ENCODE measurements at places on chromosomes 16 and 17. TPM values are rescaled to one million over a fixed set of nuclear protein-coding genes. Genes with fewer than 3 reads are reported as not detected.

The COASY gene
- 83.5 TPM for total RNA-seq

The SLC5A11 gene
- total RNA-seq, result 0.41 TPM

The ACSM5 gene
- not detected for total RNA-seq

The BCL6B gene
- 0.39 TPM for total RNA-seq

The TBX2 gene
- not detected for total RNA-seq

The C17orf78 gene
- total RNA-seq, result not detected

The PSMC3IP gene
- total RNA-seq, result 18.9 TPM

The ZG16 gene
- not detected for total RNA-seq

The TMEM235 gene
- not detected for total RNA-seq

The PRSS36 gene
- total RNA-seq, result 1.3 TPM

The LHX1 gene
- total RNA-seq, result not detected

The CACNG4 gene
- total RNA-seq, result not detected

The SLC35B1 gene
- 84.5 TPM for total RNA-seq

The CSF3 gene
- total RNA-seq, result not detected

The CLDN7 gene
- 0.39 TPM for total RNA-seq

The ERBB2 gene
- 4.4 TPM for total RNA-seq

The RAI1 gene
- 25.1 TPM for total RNA-seq

The TEX19 gene
- 0.14 TPM for total RNA-seq

The RUSF1 gene
- 37.6 TPM for total RNA-seq

The NMT1 gene
- 122 TPM for total RNA-seq

The EPOP gene
- total RNA-seq, result 7.3 TPM

The CCDC40 gene
- not detected for total RNA-seq

The HOXB6 gene
- 0.30 TPM for total RNA-seq

The SMYD4 gene
- total RNA-seq, result 36.6 TPM

The RBFOX1 gene
- not detected for total RNA-seq

The KREMEN2 gene
- total RNA-seq, result not detected

The C16orf74 gene
- 0.34 TPM for total RNA-seq

The PMP22 gene
- total RNA-seq, result 0.16 TPM

The WNT3 gene
- total RNA-seq, result not detected

The CHST5 gene
- not detected for total RNA-seq

The GRB7 gene
- 0.41 TPM for total RNA-seq

The KRT33A gene
- total RNA-seq, result not detected

The PLA2G10 gene
- total RNA-seq, result not detected

The ZPBP2 gene
- total RNA-seq, result not detected

The CD300H gene
- total RNA-seq, result not detected

The EVI2A gene
- 34.1 TPM for total RNA-seq

The KRTAP4-5 gene
- total RNA-seq, result not detected

The CCL16 gene
- not detected for total RNA-seq

The TM4SF5 gene
- not detected for total RNA-seq

The EVPL gene
- total RNA-seq, result 0.16 TPM

The PLEKHH3 gene
- 0.36 TPM for total RNA-seq

The RAB26 gene
- total RNA-seq, result not detected

The CBX2 gene
- 6.5 TPM for total RNA-seq

The TTYH2 gene
- total RNA-seq, result 24.5 TPM

The SLC16A11 gene
- 0.09 TPM for total RNA-seq

The CCR7 gene
- 111 TPM for total RNA-seq

The KANSL1 gene
- 115 TPM for total RNA-seq

The SDR42E1 gene
- total RNA-seq, result 7.3 TPM
